Fibroblast of skin of right quadriceps (primary cell): ENCODE measurements at places on chromosomes 16 and 17.

GRCh38 chr17:21041741-21042457 lies 912 bp downstream of the USP22 start:
- peak; percentile 86 for DNase-seq

DNA sequence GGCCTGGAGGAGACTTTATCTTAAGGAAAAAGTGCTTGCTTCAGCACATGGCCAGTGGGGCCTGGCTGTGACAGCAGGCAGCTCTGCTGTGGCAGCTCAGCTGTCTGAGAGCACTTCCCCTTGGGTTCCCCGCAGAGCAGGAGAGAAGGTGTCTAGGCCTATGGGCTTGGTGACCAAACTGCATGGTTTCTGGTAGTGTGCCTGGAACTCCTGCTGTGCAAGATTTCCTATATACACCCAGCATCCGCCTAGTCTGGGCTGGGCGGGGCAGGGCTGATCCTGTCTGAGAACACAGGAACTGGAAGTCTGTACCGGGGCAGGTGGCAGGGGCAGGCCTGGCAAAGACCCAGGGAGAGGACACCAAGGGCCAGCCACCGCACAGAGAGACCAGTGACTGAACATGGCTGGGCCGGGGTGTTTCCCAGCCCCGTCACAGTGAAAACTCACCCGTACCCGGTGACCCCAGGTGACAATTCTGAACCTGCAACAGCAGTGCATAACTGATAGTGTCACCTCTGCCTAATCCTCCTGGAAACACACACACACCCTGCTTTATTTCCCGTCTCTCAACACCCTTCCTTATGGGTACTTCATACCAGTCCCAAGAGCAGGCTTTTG lies 39.3 kb downstream of the CHD9 start:
- no peak for DNase-seq

DNA sequence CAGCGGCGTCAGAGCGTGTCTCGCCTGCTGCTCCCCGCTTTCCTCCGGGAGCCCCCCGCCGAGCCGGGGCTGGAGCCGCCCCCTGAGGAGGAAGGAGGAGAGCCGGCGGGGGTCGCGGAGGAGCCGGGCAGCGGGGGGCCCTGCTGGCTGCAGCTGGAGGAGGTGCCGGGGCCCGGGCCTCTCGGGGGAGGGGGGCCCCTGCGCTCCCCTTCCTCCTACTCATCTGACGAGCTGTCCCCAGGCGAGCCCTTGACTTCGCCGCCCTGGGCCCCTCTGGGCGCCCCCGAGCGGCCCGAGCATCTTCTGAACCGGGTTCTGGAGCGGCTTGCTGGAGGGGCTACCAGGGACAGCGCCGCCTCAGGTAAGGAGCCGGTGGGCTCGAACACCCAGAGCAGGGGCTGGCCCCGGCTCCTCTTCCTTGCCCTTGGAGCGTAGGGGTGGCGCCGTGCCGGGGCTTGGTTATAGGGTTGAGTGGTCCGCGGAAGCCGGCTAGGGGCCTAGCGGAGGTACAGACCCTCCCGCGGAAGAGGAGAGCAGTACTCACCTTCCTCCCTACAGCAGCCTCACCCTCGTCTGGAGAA lies 841 bp downstream of the RAPGEFL1 start:
- DNase-seq = no peak

- peak; percentile 79 for DNase-seq
These were observed 60.8 kb upstream of the MED9 start for GRCh38 chr17:17416007-17416399.

DNA sequence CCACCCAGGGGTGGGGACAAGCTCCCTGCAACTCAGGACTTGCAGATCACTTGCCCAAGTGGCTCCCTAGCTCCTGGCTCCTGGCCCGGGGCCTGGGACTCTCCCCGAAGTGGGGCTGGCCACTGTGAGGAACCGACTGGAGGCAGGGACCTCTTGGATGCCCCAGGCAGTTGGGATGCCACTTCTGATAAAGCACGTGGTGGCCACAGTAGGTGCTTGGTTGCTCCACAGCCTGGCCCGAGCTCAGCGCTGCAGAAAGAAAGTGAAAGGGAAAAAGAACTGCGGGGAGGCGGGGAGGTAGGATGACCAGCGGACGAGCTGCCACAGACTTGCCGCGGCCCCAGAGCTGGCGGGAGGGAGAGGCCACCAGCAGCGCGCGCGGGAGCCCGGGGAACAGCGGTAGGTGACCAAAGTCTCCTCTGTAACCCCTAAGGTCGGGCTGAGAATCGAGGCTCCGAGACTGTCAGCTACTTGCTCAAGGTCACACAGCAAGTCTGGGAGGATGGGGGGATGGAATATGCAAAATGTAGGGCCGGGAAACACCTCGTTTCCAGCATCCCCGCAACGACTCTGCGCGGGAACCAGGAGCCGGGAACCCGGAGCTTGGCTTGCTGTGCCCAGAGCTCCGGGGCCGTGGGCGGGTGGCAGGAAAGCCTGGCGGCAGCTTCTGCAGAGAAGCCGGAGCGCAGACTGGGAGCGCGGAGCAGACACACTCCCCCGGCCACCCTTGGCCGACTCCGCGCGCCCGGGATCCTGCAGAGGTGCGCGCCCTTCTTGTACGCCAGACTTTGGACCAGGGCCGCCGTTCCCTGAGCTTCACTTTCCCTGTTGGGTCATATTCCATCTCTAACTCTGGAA lies 1.9 kb downstream of the CIITA start:
- DNase-seq = no peak

DNA sequence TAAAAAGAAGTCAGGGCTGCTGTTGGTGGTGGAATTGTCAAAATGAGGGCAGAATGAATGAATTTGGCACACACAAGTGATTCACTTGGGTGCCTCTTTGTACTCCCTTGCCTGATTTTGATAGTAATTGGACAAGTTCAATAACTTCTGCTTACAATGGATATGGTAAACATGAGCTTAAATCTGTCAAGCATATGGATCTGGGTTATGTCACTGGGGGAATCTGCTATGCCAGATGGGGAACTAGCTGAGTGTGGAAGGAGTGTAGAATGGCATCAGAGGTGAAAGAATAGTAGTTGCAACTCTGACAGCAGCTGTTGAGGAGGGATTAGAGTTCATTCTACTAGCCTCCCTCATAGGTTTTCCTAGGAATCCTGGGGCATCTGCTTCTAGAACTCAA lies 724.2 kb upstream of the CDH8 start:
- DNase-seq = no peak

DNA sequence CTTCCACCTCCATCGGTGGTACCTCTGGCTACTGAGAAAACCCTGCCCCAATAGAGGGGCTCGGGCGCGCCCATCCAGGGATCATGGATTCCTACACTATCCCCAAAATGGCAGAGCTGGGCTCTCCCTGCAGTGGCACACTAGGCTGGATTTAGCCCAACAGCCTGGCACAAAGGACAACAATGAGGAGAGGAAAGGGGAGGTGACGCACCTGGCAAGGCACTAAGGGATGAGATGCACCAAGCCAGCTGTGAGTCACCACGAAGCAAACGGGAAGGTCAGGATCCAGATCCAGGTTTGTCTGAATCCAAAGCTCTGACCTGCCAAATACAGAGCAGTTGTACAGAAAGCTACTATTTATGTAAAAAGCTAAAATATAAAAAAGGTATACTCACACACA lies 18.1 kb downstream of the UBE2O start:
- DNase-seq = no peak

GRCh38 chr17:66661411-66662256 lies 173.3 kb upstream of the CACNG5 start:
- DNase-seq = peak; percentile 17

GRCh38 chr17:48002266-48002915 lies 31.5 kb downstream of the CDK5RAP3 start:
- peak; percentile 88 for DNase-seq

DNA sequence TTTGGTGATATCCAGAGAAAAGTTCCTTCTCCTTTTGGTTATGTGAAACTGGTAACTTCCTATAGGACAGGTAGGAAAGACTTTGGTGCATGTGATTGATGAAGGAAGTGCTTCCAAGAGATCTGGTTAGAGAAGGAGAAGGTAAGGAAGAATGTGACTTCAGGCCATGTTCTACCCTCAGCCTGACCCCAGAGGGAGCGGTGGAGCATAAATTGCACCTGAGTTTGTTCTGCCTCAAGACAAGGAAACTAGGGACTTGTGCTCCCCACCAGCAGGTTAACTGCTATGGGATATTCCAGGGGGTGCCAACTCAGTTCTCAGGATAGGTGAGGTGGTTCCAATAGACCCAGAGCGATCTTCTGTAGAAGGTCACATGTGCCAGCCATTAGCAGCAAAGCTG lies 299.3 kb upstream of the XYLT1 start:
- no peak for DNase-seq

DNA sequence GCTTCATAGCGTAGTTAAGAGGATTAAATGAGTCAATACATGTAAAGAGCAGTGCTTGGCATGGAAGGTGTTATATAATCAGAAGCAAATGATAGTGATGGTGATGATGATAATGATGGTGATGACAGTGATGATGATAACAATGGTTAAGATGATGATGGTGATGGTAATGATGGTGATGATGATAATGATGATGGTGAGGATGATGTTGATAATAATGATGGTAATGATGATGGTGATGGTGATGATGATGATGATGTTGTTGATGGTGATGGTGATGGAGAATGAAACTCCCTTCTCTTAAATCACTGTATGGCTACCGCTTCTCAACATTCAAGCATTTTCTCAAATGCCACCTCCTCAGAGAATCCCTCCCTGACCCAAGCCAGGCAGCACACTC lies 190.5 kb downstream of the TMEM132E start:
- no peak for DNase-seq

- DNase-seq = no peak
These were observed 29.9 kb upstream of the TNS4 start for GRCh38 chr17:40531051-40531991.

GRCh38 chr17:71430281-71430680 lies 690.5 kb upstream of the SOX9 start:
- no peak for DNase-seq

DNA sequence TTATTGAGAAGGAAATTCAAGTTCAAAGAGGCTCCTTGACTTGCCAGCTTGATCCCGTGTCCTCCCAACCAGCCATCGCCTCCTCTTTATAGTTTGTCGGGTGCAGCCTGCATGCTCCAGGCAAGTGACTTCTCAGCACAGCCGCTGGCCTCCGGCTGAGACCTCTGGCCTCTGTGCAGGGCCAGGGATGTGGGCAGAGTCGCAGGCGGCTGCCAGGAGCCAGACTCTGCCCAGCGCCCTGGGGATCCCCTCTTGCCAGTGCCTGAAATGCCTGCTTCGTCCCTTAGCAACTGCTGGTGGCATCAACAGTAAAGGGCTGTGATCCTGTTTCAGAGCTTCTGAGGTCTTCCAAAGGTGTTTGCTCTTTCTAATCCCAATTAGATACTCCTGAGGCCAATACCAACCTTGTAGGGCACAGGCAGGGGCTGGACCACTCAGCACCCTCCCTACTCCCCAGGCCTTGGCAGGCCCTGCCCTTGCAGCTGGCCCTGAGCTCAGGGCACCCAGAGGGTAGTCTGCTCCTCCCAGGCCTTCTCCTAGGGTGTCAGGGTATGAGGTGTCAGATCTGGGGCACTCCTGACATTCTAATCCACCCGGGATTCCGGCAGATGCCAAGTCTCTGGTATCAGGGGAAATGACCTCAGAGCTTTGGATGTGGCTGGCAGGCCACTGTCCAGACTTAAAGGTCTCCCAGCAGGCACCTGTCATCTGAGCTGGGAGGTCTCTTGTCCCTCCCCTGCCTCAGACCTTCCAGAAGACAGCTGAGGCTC lies 68.0 kb upstream of the SIAH1 start:
- no peak for DNase-seq

DNA sequence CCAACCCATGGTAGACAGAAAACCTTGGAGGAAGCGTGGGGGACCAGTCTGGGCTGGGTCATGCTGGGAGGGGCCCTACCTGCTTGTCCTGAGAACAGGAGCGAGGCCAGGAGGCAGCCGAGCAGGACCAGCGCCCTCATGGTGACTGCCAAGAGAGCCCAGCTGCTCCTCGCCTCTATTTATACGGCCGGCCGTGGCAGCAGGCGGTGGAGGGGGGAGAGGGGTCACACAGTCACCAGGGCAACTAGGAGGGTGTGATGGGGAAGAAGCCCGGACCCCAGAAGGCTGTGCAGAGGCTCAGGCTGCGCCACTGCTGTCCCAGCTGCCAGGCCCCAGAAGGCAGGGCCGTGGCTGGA lies at the start of gene SRL:
SRL (minus strand) TSS at position 153 of the 356 bp plus-strand sequence; CDS start at position 140, 13 bp downstream.
- no peak for DNase-seq

DNA sequence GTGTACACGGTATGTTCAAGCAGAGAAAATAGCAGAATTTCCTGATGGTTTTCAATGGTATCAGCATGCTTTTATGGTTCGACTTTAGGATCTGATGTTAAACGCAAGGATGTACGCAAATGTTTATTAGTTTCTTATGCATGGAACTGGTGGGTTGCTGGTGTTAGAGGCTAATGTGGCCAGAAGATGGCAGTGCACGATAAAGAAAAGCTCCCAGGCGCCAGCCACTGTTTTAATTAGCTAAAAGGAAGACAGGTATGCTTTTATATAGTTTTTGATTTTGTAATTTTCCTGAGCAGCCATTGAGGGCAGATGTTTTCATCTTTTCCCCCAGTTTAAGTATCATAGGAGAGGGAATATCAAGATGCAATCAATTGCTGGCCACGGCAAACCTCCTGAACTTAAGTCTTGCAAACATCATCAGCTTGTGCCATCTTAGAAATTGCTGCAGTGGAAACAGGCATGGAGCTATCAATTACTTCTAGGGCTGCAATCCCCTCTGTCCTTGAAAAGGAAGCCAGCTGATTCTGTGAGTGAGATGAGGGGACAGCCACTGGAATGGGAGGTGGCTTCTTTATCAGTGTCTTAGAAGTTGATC lies 648.5 kb upstream of the RBFOX1 start:
- DNase-seq = no peak
